Memory B cell (primary cell): ENCODE measurements at places on chromosomes 6 and 20.
A peak's percentile ranks its signal among the peaks of the same experiment; 100 is the strongest.

DNA sequence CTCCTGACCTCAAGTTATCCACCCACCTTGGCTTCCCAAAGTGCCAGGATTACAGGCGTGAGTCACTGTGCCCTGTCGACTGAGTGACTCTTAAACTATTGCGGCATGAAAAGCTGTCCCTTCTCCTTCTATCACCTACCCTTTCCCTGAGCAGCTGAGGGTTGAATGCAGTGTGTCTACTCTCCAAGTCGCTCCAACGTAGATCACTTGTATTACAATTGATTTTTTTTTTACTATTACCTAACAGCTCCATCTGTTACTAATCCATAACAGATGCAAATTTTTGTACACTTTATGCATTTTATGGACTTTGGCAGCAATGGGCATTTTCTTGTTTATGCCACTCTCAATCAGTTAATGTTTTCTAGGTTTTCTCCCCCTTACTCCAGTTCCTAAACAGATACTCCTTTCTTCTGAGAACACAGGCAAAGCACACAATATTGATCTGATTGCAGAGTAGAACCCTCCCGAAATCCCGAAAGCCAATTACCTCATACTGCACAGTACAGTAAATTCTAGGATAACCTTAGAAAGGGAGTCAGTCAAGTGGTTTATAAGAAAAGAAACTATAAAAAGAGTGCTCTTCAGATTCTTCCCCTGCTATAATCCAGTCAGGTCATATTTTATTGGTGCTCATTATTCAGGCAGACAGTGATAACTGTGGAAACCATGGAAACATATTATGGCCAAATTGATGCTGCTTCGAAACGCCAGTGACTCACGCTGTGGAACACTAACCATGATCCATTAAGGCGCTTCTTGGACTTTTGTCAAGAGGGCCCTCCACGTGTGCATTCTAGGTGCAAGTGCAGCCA, 273.0 kb downstream of the ADGB start:
- DNase-seq: no peak

DNA sequence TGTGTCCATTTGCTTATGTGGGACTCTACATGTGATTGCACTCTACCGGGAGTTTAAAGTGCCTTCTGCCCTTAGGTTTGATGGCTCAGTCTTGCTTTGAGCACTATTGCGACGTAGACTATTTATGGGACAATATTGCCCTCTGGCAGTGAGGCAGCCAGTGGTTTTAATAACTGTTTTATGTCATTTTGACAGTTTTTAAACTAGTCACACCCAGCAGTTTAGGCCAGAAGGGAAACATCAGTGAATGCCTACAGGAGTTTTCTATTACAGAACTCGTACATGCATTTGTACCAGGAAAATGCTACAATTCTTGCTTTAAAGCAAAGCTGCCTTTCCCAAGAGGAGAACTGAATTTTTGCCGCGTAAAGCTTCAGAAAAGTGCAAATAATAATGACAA, 813.7 kb downstream of the KIF16B start:
- no peak for DNase-seq

- no peak for DNase-seq
These were observed 10.3 kb upstream of the SLC22A16 start for GRCh38 chr6:110486756-110487155.

DNA sequence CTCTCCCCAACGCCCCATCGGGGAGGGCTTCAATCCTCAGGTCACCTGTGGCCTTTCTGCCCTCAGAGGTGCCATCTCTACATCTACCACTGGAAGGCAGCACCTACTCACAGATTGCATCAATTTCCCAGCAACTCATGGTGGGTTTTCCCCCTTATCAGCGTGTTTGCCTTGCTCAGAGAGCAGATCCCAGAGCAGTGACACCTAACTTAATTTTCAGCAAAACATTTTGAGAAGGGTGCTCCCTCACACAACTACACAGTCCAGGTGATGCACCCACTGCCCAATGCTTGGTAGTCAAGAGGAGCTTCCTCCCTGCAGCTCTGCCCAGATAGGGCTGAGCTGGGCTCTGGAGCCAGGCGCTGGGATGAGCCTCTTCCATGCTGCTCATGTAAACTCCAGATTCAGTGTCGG, 48.2 kb downstream of the PLG start:
- DNase-seq: no peak

DNA sequence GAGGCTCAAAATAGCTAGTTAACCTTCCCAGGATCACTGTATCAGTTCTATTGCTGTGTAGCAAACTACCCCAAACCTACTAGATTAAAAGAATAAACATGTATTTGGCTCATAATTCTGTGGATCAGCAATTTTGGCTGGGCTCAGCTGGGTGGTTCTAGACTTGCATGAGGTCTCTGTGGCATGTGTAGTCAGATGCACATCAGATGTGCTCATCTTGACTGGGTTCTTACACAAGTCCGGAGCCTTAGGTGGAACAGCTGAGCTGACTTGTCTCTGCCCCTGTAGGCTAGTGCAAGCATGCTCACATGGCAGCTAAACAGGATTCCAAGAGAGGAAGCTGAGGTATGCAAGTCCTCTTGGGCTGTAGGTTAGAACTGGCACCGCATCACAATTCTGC, 173.2 kb upstream of the PRND start:
- DNase-seq: no peak

DNA sequence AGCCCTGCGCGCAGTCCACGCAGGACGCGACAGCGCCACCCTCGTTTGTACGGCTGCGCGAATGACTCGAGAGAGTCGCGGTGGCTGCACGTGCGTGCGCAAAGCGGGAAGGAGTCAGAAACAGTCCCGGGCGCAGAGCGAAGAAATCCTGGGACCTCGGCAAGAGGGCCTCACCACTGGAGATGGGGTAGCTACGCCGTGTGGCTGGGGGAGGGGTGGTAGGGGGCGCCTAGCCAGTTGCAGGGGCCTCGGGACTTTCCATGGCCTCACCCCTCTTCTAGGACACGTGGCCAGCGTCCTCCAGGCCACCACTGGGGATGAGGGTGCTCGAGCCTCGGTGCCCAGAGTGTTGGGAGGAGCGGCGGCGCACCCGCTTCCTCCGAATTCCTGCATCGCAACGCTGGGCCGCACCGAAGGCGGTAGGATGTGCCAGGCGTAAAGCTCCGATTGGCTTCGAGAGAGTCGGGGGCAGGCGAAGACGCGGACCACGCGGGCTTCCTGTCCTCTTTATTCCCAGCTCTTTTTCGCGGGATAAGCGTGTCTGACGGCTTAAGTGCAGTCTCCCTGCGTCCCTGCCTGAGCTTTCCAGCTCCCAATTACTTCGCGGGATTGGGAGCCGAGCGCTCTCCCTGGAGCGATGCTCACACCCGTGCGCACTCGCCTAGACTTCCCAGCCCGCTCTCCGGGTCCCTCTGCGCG, 38.7 kb downstream of the NCR2 start:
- no peak for DNase-seq

DNA sequence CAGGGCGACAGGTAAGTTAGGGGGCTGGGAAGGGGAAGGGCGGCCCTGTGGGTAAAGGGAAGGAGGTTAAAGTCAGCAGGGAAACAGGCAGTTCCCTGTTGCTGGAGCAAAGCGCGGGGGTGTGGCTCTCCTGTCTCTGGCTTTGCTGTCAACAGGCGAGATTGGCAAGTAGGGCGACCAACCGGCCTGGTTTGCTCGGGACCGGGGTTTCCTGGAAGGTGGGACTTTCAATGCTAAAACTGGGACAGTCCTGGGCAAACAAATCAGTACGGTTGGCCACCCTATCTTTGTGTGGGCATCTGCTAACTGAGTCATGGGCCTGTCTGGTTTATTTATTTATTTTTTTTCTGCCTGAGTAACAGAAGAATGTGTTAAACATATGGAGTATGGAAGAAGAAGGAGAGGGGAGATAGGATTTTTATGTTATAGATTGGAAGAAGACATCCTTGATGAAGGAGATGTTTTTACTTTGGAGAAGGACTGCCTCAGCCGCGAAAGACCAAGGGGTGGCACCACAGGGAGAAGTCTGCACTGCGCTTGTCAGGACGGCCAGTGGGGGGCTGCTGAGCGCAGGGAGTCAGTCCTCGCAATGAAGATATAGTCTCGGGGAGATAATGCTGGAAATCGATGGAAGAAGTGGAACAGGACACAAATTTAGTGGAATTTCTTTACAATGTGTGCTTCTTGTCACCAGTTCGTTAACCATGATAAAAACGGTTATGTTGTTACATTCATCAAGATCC, 43.4 kb upstream of the ESR1 start:
- peak; percentile 49 for DNase-seq

- DNase-seq: no peak
These were observed 35.2 kb upstream of the BCLAF1 start for GRCh38 chr6:136324686-136325380.

DNA sequence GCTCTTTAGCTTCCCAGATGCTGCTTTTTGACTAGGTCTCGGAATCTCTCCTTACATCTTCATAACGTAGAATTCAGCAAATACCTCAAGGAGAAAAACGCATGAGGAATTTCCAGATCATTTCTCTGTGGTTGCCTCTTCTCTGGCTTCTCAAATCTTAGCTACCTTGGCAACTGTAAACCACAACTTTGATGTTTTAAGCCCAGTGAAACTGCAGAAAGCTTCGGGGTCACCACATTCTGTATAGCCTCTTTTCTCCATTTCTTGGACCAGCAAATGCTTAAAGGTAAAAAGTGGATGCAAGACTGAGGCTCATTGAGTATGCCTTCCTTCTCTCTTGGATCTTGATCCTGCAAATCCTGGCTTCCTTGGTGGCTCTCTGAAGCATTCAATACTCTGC, 125.5 kb upstream of the FBXL4 start:
- DNase-seq: no peak

DNA sequence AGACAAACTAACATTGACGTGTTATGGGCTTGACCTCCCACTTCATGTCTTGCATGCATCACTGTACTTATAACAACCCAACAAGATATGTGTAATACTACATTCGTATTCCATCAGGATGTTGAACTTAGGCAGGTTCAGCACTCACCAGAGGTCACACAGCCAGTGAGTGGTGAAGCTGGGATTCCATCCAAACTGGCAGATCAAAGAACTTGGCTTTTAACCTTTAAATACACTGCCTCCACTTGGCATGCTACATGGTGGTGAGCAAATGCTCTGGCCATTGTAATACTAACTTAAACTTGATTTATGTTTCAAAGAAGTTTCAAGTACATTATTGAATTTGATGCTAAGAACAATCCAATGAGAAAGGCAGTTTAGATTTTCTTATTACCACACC, 10.7 kb upstream of the HDDC2 start:
- DNase-seq: no peak

- DNase-seq: no peak
These were observed 251.1 kb upstream of the TBX18 start for GRCh38 chr6:85015396-85015990.

DNA sequence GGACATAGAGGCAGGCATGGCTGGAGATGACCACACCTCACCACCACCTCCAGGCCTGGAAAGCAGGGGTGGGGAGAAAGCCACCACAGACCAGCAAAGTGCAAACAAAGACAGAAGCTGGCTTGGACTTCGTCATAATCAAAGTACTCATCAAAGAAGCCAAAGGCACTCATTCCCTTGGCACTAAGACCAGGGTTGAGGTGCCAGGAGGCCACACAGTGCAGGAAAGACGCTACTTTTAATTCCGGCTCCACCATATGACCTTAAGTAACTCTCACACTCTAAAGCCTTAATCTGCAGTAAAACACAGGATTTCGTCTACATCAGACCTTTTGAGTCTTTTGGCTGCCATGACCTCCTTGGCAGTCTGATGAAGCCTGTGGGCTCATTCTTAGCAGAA, 123.1 kb downstream of the HIVEP2 start:
- DNase-seq: no peak

- DNase-seq: no peak
These were observed 120.1 kb downstream of the RPS12 start for GRCh38 chr6:132934496-132934895.

- DNase-seq: no peak
These were observed 55.3 kb upstream of the ADTRP start for GRCh38 chr6:11833626-11834592.

GRCh38 chr20:19375801-19376200, 163.4 kb downstream of the SLC24A3 start:
- no peak for DNase-seq

- no peak for DNase-seq
These were observed 1.4 kb upstream of the FKBPL start for GRCh38 chr6:32131439-32131948.

DNA sequence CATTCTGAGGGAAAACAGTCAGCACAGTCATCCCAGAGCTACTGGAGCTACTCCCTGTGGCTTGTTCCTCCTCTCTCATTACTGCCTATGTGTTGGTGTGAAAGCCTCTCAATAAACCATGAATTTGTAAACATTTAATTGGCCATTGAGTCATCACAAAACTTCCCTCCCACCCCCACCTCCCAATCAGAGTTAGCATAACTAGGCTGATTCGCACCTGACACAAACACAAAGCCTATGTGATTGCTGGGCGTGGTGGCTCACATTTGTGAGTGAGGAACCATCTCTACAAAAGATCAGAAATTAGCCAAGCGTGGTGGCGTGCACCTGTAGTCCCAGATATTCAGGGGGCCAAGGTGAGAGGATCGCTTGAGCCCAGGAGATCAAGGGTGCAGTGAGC, 17.1 kb upstream of the SNTA1 start:
- no peak for DNase-seq

- no peak for DNase-seq
These were observed 37.0 kb upstream of the KCNG1 start for GRCh38 chr20:51059862-51060261.

DNA sequence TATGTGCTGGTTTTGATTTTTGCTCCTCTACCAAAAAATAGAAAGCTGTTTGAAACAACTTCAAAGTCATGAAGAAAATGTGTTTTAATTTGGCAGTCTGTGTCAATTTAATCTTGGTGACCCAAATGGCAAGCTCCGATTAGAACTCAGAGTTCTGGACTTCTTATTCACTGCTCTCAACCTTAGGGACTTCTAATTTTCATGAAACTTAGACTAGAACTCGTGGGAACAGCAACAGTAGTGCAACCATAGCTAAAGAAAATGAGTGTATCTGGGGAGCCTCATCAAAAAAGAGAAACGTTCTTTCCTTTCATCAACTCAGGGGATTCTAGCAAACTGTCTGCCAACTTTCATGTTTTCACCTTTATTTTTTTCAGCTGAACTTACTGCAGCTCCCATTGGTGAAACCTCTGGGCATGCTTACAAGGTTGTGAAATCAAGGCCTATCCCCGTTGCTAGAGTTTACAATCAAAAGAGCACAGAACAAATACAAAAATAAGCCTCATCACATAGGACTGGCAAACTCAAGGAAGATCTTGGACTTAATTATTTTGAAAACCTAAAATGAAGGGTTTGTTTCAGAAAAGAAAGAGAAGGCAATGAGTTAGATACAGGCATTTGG, 114.0 kb upstream of the HSF2 start:
- DNase-seq: no peak

DNA sequence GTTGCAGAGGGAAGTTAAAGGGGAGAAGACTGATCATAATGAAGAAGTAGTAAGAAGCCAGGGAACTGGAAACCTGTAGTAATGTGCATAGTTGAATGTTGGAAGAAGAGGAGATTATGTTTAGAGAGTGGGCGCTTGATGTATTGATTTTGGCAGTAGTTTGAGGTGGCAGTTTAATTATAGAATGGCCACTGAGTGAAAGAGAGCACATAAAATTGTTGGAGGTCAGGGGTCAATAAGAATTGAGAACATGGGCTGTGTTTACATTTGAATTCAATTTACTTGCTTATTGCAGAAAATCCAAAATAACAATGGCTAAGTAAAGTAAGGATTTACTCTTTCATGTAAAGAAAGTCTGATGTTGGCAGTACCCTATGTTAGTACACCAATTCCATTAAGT, 15.7 kb downstream of the VTA1 start:
- DNase-seq: no peak

GRCh38 chr6:26415791-26416190, 13.7 kb downstream of the BTN3A1 start:
- DNase-seq: no peak
